ENCODE measurements at places on chromosomes 3 and 15.

DNA sequence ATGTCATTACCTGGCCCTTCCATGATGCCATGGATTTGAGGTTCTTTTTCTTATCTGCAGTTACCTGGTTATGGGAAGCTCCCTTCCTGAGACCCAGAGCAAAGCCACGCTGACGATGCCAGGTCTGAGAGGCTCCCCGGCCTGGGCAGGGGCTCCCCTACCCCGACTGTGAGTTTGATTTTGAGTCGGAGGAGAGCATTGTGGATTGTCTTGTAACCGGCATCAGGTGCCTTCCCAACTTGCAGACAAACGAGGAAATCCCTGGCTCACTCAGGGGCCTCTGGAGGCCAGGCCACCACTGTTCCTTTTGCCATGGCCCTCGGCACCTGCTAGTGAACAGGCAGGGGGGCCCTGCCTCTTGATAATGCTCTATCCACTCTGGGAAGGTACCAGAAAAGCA, 151.4 kb downstream of the ATP10A start:
- DNase-seq: no peak

GRCh38 chr15:61275901-61276300, 46.8 kb upstream of the RORA start:
- DNase-seq: peak; percentile 78

GRCh38 chr3:77513542-77513941, 473.6 kb downstream of the ROBO2 start:
- DNase-seq: peak; percentile 80

DNA sequence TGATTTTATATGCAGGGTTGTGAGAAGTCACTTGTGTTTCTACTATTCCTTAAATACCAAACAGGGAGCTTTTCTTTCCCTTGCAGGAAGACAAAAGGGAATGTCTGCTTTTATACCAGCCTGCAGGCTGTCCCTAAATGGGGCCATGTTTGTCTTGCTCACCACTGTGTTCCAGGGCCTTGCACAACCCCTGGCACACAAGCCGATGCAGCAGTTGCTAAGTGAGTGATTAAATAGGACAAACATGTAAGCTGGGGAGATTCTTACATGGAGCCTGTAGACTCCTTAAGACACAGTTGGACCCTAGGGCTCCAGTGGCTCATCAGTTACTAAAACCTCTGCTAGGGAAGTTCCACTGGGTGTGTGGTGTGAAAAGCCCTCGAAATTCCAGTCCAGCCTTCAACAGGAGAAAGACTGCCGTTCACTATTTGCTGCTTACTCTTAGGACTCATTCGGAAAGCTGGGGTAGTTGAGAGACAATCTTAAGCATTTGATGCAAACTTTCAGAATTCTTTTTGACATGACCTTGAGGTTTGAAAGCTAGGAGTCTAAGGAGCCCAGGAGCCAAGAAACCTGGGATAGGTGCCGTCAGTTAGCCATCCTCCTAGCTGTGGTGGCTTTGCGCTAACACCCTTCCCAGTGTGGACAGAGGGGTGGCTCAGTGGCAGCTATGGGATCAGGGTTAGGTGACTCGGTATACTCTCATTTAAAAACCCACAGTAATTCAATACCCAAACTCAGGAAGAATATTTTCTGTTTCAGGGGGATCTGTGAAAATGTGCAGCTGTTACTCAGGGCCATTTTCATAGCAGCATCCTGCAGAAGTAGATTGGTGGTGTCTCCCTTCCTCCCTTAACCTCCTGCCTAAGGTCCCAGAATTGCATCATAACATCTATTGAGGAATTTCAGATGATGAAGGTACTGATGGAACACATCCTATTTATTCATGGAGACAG, 39.1 kb downstream of the SYNM start:
- peak; percentile 59 for DNase-seq

- no peak for DNase-seq
Measured at GRCh38 chr3:161941891-161942290, 445.3 kb downstream of the OTOL1 start.

GRCh38 chr3:162139841-162140240, 643.2 kb downstream of the OTOL1 start:
- no peak for DNase-seq
